ENCODE measurements at places on chromosomes 6 and 20.

GRCh38 chr6:154462425-154462824 lies 48.1 kb downstream of the CNKSR3 start:
- no peak for DNase-seq

- DNase-seq, result peak; percentile 71
Observed at GRCh38 chr6:118468682-118469465, 79.2 kb upstream of the PLN start.

GRCh38 chr6:148501178-148501590 lies 158.5 kb downstream of the SASH1 start:
- DNase-seq, result no peak

- DNase-seq, result no peak
Observed at GRCh38 chr20:24694727-24695528, 225.5 kb downstream of the SYNDIG1 start.

DNA sequence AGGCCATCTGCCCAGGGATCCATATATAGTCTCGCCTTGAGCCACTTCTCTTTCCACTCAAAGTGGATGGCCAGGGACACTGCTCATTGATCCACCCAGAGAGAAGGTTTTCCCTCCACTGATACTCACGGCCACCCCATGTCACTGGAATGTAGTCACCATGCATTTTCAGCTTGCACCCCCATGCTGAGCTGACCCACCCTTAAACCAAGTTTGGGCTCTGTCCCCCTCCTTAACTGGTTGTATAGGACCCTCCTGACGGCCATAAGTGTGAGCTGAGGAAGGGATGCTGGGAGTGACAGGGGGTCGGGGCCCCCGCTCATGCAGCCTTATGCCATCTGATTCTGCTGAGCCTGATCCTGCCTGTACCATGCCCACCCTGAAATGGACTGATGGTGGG lies 25.7 kb downstream of the SUMO4 start:
- DNase-seq, result no peak

GRCh38 chr6:106757267-106757666 lies 127.9 kb downstream of the QRSL1 start:
- DNase-seq, result peak; percentile 43

- no peak for DNase-seq
Observed at GRCh38 chr20:38680500-38681306, 43.6 kb upstream of the SLC32A1 start.

- no peak for DNase-seq
Observed at GRCh38 chr6:83311231-83311630, 118.1 kb downstream of the RWDD2A start.

DNA sequence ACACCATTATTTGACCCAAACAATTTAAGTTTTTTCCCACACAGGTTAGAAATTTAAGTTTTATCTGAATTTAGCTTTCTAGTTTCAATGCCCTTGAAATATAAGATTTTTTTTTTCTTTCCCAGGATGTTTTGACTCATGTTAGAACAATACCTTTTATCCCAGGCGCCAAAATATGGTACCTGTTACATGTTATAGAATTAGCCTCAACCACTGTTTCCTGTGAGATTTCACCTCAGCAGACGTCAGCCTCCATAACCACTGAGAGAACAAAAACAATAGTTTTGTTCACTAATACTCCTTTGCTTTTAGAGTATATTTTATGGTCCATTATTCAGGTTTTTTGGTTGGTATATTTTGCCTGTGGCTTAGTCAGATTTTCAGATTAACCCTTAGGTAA lies 302.9 kb downstream of the CDKAL1 start:
- no peak for DNase-seq

DNA sequence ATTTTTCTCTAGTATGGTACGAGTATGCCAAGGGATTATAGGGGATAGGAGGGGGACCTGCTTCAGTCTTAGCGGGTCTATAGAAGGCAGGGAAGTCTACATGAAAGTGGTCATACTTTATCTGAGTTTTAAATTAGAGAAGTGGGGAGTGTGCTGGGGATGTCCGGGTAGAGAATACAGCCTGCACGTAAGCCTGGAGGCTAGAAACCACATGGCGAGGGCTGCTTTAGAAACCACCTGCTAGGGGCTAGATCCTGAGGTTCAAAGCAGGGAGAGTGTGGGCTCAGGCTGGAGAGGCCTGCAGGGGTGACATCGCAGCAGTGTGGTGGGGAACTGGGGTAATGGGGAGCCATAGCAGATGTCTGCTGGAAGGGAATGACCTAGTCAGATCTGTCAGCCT lies 85.2 kb downstream of the VEGFA start:
- DNase-seq, result no peak

GRCh38 chr6:113650610-113650979 lies 206.6 kb upstream of the MARCKS start:
- DNase-seq, result no peak

Data from NCI-H2081 treated with DMSO at 0.1 percent for 48 hours (cell line).